ENCODE measurements at places on chromosomes 12 and 14.

DNA sequence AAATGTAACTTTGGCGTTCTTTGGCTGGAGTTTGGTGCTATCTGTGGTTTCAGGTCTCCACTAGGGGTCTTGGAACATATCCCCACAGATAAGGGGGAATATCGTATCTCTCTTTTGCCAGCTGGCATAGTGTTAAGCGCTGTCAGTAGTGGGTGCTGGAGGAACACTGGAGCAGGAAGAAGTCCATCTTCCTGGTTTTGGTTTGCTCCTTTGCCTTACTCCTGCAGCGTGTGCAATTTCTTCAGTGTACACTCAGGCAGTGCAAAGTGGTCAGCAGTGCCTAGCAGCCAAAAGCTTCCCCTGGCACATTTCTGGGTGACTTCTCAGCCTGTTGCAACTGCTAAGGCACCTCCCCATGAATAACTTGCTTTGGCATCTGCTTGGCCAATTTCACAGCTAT lies 11.7 kb upstream of the RIPK3 start:
- no peak for DNase-seq

GRCh38 chr14:86652526-86652925 lies 1122.6 kb downstream of the FLRT2 start:
- DNase-seq, result no peak

- no peak for DNase-seq
Measured at GRCh38 chr14:101507836-101508150, 53.5 kb upstream of the DIO3 start.

DNA sequence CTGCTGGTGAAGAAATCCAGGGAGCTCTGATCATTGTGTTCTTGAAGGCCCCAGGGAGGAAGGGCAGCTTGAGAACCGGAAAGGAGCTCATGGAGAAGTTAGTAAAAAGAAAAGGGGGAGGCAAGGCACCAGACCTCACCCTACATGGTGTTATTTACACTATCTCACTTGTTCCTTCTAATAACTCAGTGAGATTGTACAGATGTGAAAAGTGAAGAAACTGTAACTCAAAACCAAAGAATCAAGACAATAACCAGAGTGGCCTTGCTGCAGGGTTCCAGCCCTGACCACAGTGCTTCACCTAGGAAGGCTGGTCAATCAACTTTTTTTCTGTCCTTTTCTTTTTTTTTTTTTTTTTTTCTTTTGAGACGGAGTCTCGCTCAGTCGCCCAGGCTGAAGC lies 353.6 kb downstream of the TMTC2 start:
- no peak for DNase-seq

DNA sequence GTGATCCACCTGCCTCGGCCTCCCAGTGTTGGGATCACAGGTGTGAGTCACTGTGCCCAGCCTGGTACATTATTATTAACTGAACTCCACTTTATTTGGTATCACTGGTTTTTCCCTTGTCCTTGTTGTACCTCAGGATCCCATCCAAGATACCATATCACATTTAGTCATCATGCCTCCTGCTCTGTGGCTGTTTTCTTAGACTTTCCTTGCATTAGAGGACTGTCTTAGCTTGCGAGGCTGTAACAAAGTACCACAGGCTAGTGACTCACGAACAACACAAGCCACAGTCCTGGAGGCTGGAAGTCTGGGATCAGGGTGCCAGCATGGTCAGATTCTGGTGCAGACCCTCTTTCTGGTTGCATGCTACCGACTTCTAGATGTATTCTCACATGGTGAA lies 12.2 kb downstream of the KLC1 start:
- no peak for DNase-seq

GRCh38 chr12:1544996-1545700 lies 49.2 kb downstream of the FBXL14 start:
- no peak for DNase-seq

- DNase-seq, result no peak
Measured at GRCh38 chr14:22875003-22875747, 3.6 kb downstream of the LRP10 start.

GRCh38 chr12:85733984-85734383 lies 102.2 kb downstream of the RASSF9 start:
- no peak for DNase-seq

DNA sequence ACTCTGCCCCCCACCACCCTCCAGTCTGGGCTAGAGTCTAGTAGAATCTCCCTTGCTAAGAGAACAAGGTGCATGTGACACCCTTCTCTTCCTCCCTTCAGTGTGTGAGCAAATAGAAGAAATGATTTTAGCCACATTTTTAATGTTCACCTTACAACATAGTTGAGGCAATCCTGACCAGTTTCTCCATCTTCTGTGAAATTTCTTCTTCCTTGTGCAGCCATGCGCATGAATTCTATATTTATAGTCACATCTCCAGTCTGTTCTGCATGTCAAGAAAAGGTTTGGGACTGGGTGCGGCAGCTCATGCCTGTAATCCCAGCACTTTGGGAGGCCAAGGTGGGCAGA lies 9.5 kb upstream of the LTA4H start:
- DNase-seq, result no peak

DNA sequence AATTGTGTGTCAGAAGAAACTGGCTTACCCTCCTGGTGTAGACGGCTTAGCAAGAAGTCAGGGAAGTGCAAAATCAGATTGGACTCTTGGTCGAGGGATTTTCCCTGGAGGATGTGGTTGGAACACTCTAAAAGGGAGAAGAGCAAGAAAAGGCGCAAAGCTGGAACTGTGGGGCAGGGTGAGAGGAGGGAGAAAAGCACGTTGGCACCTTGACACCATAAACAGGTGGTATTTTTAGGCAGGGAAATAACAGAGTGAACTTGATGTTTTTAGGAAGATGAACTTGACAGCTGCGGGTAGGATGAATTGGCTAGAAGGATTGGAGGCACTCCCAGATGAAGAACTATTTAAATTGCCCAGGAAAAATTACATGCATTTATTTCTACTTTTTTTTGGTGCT lies 67.7 kb downstream of the HCAR2 start:
- DNase-seq, result no peak

Measured in activated CD8-positive, alpha-beta memory T cell treated with anti-CD3 and anti-CD28 coated beads for 1 hour (primary cell).